ENCODE measurements at places on chromosomes 6 and 20.

DNA sequence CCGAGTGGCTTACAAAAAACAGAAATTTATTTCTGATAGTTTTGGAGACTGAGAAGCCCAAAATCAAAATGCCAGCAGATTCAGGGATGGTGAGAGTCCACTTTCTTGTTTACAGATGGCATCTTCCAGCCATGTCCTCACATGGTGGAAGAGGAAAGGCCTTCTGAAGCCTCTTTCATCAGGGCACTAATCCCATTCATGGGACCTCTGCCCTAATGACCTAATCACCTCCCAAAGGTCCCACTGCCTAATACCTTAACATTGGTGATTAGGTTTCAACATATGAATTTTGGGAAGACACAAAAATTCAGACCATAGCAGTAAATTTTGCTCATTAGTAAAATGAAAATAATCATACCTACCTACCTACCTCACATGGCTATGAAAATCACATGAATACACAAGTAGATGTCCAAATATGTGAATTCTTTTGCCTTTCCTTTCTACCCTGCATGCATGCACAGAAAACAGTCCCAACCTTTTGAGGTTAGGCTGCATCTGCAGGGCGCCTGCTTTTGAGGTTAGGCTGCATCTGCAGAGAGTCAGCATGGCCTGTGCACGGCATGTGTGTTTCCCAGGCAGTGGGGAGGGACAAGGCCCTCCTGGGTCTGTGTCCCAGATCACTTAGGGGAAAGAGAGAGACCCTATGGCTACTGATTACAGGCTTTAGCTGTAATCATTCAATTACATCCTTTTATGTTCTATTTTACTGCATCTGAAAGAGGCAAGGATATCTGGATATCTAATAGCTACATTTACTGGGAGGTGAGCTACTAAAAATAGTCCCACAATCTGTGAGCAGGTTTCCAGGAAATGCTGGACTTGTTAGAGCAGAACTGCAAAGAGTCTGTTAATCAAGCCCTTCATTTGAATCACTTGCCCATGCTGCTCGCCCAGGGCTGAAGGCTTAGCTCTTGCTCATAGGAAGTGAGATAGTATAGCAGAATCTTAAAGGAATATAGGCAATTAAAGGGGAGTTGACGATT lies 497.7 kb upstream of the MARCKS start:
- DNase-seq, result peak; percentile 74

DNA sequence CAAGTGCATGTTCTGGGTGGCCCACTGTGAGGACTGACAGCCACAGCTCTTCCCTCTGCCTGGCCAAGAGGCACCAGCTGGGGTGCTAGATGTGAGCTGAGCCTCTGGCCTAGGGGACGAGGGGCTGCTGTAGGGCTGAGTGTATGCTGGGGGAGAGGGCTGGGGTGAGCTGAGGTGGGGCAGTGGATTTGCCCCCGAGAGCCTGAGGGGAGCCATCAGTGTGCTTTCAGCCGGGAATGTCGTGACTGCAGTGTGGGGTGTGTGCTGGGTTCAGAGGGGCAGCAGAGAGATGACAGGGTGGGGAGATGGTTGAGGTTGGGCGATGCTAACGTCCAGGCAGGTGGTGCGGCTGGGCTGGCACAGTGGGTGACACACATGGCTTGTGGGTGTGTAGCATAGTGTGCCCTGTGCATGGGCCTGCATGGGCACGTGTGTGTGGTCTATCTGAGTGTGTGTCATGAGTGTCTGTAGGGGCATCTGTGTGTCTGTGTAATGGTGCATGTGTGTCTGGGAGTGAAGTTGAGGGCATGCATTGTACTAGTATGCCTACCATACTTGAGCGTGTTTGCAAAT lies 46.0 kb upstream of the BLCAP start:
- DNase-seq, result no peak

DNA sequence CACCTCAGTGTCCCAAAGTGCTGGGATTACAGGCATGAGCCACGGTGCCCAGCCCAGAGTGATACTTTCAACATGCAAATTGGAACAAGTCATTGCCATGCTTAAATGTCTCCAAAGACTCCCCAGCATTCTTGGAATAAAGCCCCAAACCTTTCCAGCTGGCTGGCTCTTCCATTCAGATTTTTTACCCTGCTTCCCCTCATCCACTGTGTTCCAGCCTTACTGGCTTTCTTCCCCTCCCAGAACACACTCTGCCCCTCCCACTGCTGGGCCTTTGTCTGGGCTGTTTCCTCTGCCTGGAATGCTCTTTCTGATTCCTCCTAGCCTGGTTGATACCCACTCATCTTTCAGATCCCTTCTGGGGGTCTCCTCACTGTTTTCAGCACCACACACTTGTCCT lies 40.1 kb upstream of the NNAT start:
- DNase-seq, result no peak

DNA sequence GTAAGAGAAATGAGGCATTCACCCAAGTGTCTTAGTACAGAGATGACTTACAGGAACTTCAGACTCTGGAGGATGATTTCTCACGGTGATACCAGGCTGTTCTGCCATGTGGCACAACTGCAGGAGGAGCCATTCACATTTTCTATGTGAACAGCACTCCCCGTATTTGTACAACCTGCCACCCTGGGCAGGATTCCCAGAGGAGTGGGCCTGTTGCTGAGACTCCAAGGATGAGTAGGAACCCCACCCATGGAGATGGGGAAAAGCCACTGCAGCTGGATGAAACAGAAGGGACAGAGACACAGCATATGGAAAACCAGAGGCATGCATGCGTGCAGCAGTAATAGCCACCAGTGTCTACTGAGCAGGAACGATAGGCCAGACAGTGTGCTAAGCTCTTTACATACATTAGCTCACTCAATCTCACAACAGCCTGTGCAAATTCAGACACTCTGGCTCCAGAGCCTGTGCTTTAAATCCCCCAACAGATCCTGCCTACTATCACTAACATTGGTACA lies 48.0 kb upstream of the PTPRT start:
- DNase-seq, result no peak

GRCh38 chr6:25360621-25361020 lies 81.4 kb downstream of the CARMIL1 start:
- no peak for DNase-seq

- peak; percentile 23 for DNase-seq
Observed at GRCh38 chr6:1636971-1637871, 27.5 kb downstream of the FOXC1 start.

DNA sequence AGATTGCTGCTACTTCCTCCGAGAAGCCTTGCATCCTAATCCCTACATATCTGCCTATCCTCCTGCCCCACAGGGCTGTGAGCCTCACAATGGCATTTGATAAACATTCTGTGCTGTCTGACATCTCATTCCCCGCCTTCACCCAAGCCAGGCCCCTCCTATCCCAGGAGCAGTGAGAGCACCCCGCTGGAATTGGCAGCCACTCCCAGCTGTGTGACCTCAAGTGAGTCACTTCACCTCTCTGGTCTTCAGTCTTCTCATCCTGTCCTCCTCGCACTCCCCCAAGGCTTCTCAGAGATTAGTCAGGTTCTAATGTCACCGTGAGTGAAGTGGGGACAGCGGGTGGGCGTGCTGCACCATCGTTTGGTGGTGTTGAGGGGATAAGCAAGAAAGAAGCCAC lies 81.7 kb downstream of the CDH22 start:
- no peak for DNase-seq

- no peak for DNase-seq
Observed at GRCh38 chr6:107931894-107932293, 26.1 kb downstream of the SEC63 start.

DNA sequence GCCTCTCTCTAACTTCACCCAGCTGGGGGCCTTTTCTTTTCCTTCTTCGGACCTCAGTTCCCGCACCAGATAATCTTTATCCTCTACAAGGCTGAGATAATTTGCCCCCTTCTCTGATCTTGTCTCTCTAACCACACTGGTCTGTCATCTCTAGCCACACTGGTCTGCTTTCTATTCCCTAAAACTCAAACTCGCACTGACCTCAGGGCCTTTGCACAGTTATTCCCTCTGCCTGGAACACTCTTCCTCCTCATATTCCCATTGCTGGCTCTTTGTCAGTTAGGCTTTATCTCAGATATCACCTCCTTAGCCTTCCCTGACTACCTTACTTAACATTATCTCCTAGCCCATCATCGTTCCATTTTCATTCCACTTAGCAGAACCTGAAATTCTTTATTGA lies 7.6 kb downstream of the RIMS4 start:
- DNase-seq, result no peak

DNA sequence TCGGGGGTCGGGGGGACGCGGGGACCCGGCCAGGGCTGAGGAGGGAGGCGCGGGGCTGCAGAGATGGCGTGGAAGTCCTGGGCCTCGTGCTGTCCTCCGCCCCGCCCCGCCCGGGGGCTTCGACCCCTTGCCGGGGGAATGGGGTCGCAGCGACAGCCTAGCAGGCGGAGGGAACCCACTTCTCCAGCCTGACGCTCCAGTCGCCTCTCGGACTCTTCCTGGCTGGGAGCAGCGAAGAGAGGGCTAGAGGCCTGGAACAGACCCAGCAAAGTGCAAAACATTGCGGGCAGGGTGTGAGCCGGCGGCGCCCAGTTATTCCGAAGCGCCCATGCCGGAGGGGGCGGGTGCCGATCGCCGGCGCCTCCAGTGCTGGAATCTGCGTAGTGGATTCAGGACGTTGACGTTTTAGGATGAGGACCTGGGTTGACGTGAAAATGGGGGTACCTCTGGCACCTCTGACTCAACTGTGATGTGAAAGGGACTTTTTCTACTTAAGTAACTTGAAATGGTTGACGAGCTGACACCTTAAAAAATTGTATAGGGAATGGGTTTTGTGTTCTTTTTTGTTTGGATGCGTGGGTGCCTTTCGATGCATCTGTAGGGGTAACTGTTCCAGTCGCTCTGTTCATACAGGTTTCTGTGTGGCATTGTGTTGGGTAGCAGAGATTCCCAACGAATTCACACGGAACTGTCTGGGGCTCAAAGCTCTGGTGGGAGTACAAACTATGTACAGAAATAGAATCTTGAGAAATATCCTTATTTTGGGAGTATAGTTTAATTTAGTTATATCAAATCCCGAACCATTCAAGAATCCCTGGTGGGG lies 1.4 kb downstream of the SLC35F1 start:
- no peak for DNase-seq

GRCh38 chr20:1815502-1816085 lies 79.6 kb upstream of the SIRPA start:
- no peak for DNase-seq

- no peak for DNase-seq
Observed at GRCh38 chr6:118700531-118700930, 49.1 kb upstream of the CEP85L start.
